ENCODE measurements at places on chromosomes 13 and 19.

DNA sequence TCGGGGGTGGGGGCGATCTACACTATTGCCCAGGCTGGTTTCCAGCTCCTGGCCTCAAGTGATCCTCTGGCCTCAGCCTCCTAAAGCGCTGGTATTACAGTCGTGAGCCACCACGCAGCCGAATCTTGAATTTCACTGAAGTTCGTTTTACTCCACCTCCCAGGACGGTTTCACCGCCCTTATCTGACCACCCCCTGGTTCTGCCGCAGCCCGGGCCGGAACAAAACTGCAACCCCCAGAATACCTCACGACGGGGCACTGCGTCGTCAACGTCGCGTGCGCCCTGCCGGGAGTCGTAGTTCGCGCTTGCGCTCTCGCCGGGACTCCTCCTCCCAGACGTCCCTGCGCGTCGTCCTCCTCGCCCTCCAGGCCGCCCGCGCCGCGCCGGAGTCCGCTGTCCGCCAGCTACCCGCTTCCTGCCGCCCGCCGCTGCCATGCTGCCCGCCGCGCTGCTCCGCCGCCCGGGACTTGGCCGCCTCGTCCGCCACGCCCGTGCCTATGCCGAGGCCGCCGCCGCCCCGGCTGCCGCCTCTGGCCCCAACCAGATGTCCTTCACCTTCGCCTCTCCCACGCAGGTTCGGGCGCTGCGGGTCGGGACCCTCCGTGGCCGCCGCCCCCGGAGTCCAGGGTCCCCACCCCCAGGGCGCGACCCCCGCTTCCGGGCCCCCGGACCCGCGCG is at the start of gene ATP5F1D:
Gene ATP5F1D, plus strand, starts transcription at position 335 of the 679 bp plus-strand sequence. Its CDS starts 100 bp downstream, at position 435.
- DNase-seq = peak; percentile 88

GRCh38 chr13:21884299-21884909 is 213.5 kb downstream of the FGF9 start:
- peak; percentile 44 for DNase-seq

- peak; percentile 86 for DNase-seq
Measured at GRCh38 chr19:11339254-11340098, at the start of gene RAB3D. Gene RAB3D (minus strand): TSS chr19:11339657. CDS start chr19:11337399, 2,258 bp downstream.

DNA sequence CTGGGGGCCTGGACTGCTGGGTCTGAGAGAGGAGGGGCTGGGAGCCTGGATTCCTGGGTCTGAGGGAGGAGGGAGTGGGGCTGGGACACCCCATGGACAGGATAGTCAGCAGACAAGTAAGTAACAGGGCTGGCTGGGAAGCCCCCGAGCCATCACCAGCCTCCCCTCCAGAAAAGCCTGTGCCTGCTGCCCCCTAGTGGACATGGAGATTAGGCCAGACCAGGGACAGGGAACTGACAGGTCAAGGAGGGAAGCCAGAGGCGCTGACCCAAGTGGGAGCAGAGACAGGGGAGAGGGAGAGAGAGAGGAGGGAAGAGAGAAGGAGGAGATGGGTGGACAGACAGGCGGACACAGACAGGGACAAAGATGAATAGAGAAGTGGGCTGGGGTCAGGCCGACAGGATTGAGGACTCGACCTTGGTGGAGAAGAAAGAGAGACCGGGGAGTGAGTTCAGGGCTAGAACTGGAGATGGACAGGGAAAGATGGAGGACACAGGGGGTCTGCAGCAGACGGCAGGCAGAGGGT is 6.7 kb upstream of the ERFL start:
- DNase-seq = peak; percentile 21

- no peak for DNase-seq
Measured at GRCh38 chr13:43370842-43371241, 347.5 kb downstream of the DNAJC15 start.

GRCh38 chr13:67134417-67135129 is 95.6 kb downstream of the PCDH9 start:
- no peak for DNase-seq

DNA sequence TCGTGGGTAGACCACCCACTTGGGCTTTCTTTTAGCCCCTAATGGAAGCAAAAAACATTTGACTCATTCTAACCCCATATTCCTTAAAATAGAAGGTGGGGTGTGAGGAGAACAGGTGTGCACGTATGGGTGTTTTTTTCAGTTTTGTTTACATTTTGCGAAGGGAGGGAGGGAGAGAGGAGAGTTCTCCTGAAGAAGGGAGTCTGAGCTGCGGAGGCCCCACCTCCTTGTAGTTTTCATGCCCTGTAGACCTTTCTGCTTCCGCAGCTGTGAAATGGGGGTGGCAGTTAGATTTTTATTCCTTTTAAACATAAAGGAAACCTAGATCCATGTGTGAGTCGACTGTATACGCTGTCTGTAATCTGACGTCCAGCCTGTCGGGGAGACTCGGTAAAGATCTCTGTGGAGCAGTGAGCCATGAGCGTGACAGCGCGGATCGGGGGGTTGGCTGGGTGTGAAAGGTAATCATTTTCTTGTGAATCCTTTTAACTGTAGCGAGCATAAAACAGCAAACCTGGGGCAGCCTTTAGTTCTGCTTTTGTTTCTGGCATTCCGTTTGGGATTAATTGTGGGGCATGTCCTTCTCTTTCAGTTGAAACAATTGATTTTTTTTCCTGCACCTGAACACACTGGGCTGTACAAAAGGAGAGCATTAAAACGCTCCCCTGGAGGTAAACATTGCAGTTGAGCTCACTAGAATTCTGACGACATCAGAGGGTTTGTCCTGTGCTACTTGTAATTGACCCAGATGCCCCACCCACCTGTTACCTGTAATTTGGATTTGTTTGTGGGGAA is 2.3 kb downstream of the UPF1 start:
- no peak for DNase-seq

- no peak for DNase-seq
Measured at GRCh38 chr13:109816808-109817203, 30.4 kb upstream of the IRS2 start.

DNA sequence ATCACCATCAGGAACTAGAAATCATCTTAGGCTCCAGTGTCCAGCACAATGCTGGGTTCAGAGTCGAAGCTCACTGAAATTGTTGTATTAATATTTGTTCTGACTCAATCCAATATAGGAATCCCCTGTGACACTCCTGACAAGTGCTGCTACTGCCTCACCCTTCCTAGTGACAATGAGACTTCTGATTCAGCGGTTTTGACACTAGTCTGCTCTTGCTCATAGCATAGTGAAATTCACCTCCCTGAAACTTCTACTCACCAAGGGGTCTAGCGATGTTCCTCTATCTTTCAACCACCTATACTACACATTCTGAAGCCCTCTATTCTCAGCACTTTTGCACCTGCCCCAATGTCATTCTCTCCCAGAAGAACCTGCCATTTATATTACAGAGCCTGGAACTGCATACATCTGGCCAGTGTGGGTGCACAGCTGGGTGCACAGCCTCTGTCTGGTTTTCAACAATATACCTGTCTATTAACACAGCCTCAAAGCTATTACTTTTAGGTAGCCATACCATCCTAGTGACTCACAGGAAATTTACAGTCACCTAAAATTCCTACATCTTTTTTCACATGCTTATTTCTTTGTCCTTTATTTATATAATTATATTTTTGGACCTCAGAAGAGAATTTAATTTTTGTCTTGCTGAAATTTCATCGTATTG is 88.3 kb downstream of the DOCK9 start:
- DNase-seq = no peak

DNA sequence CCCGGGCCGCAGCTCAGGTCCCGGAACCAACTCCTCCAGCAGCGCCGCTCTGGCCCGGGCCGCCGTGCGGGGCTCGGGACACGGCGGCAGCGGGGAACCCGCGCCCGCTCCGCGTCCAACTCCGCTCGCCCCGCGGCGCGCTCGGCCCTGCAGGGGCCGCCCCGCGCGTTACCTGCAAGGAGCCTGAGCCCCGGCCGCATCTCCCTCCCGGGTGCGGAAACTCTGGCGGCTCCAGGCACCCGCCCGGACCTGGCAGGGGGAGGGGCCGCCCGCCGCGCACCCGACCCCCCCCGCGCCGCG is at the start of gene TMTC4:
Gene TMTC4, minus strand, starts transcription at position 224 of the 300 bp plus-strand sequence. CDS start 4,433 bp downstream, outside the sequence.
- no peak for DNase-seq
